NCI-H510A treated with DMSO at 0.1 percent for 48 hours (cell line): ENCODE measurements at places on chromosomes 4 and X.

GRCh38 chrX:101025126-101025525 is 26.8 kb downstream of the TRMT2B start:
- no peak for DNase-seq

GRCh38 chr4:74223801-74224200 is 65.9 kb downstream of the MTHFD2L start:
- DNase-seq, result no peak

DNA sequence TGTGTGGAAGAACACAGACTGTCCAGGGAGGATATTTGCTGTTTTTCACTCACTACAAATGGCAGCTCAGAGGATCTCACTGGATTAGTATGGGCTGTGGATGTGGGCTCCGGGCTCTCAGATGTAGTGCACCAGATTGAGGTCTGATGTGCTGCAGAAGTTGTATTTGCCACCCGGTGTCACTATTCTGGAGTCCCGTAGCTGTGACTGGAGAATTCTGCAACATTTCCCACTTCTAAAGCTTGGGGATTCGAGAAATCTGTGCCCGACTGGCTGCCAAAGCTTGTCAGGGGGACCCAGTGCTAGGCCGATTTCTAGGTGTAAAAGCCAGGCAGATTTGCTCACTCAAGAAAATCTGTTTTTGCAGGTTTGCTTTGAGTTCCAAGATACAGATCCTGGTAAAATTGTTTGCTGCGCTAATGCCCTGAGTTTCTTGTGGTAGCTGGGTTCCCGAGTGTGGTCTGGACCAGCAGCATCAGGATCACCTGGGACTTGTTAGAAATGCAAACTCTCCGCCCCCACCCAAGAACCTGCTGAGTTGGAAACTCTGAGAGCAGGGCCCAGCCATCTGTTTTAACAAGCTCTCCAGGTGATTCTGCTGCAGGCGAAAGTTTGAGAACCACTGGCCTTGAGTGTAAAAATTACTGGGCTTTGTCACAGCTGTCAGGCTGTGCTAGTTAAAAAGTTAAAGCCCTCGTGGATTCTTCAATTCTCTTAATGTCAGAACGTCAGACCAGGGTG is 18.1 kb downstream of the KIT start:
- DNase-seq, result peak; percentile 52

DNA sequence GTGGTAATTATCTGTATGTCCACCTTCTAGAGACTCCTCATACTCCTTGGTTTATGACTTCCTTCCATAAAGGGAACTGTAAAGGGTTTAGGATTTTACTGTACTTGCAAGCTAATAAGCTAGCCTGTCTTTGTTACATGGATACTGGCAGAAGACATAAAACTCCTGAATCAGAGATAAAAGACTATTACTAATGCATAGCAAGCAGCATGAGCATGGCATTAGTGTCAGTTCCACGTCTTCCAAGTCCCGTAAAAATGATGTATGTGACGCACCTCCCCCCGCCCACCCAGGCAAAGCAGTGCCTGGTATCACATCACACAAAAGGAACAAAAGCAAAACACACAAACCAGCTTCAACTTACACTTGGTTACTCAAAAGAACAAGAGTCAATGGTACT is 71.0 kb downstream of the SLC10A6 start:
- DNase-seq, result no peak

GRCh38 chrX:97705936-97706335 is 822.2 kb downstream of the RPA4 start:
- no peak for DNase-seq
